Stimulated activated CD8-positive, alpha-beta memory T cell treated with anti-CD3 and anti-CD28 coated beads, Interleukin-15, amount 100 ng/mL, for 4 hours (primary cell): ENCODE measurements at places on chromosomes 5 and 9.

DNA sequence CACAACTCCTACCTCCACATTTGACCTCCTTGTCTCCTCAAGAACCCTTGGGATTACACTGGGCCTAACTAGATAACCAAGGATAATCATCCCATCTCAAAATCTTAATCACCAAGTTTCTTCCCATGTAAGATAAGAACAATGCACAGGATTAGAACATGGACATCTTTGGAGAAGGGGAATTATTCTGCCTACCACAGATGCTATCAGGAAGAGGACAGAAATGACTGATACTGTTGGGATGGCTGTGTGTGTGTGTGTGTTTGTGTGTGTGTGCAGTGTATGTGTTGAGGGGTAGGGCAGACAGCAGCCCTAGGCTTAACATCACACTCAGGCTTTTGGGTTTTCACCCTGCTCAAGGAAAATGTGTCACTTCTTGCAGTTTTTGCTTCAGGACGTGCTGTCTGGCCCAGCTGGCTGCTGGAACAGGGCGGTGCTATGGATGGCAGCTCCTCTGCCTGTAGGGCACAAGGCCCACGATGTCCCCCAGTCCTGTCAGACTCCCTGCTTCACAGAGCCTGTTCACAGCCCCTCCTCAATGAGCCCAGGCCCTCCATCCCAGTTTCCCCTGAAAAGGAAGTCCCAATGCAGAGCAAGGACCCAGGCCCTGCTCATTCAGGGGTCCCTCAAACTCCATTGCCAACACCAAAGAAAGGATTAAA is 7.7 kb downstream of the CA9 start:
- DNase-seq = no peak

DNA sequence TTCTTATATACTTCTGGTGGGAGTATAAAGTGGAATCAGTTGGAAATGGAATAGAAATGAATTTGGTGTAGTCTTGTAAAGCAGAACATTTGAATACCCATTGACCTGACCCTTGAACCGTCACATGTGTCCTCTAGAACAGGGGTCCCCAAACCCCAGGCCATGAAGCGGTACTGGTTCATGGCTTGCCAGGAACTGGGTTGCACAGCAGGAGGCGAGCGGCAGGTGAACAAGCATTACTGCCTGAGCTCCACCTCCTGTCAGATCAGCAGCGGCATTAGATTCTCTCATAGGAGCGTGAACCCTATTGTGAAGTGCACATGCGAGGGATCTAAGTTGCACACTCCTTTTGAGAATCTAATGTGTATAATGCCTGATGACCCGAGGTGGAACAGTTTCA is 80.0 kb downstream of the RANBP17 start:
- no peak for DNase-seq

GRCh38 chr9:96122751-96123150 is 179.2 kb downstream of the HSD17B3 start:
- no peak for DNase-seq

- DNase-seq = no peak
Measured at GRCh38 chr5:36666986-36667385, 60.6 kb downstream of the SLC1A3 start.

DNA sequence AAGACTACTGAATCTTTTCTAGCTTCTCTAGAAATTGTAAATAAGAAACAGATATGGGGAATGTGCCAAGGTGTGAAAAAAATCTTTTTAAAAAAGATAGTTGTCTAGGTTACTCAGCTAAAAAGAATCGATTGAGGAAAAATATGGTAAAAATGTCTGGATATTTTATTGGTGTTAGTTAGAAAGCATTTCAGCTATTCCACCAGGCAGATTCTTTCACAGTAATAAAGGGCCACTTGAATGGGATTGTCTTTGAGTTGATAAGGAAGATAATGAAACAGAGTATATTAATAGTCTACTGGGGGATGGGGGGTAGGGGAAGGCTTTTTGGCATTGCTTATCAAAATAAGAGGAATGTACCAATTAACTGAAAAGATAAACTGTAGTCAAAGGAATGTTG is 51.9 kb downstream of the SLIT3 start:
- no peak for DNase-seq

DNA sequence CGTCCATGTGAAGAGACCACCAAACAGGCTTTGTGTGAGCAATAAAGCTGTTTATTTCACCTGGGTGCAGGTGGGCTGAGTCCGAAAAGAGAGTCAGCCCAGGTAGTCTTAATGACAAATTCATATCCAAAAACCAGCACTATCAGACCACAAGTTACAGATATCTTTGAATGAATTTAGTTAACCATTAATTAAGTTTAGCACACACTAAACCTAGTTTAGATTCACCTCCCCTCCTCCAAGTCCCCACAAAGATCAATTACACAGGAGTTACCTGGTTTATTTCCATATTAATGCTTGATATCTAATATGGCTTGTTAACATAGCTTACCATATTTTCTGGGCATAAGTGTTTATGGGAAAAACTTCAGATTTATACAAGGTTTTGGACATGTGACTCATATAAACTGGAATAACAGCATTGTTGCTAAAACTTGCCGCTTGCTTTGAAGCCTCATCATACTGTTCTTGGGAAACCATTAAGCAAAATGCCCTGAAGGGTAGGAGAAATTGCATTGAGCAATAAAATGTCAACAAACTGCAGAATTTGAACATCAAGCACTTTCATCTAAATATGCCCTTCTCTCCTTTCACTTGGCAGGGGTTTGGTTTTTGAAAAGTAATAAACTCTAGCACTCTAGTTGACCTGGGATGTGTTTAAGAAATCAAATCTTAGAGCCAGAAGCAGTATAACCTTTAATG is 166.9 kb downstream of the SNCAIP start:
- DNase-seq = no peak

- no peak for DNase-seq
Measured at GRCh38 chr5:135112008-135112725, 78.1 kb upstream of the PITX1 start.

DNA sequence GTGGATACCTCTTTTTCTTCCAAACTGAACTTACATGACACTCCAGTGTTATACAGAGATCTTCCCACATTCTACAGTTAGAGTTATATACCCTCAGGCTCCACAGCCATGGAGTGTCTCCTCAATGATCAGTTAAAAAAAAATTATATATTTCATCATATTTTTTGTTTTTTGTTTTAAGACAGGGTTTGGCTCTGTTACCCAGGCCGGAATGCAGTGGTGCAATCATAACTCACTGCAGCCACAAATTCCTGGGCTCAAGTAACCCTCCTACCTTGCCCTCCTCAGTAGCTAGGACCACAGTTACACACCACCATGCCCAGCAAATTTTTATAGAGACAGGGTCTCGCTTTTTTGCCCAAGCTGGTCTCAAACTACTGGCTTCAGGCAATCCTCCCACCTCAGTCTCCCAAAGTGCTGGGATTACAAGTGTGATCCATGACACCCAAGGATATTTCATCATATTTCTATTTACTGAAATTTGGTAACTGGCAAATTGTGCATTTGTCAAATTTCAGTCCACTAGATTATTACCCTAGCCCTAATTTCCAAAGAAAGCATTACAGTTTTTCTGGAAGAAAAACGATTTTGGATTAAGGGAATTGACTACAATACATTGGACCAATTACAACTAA is 18.1 kb upstream of the SCAI start:
- no peak for DNase-seq

DNA sequence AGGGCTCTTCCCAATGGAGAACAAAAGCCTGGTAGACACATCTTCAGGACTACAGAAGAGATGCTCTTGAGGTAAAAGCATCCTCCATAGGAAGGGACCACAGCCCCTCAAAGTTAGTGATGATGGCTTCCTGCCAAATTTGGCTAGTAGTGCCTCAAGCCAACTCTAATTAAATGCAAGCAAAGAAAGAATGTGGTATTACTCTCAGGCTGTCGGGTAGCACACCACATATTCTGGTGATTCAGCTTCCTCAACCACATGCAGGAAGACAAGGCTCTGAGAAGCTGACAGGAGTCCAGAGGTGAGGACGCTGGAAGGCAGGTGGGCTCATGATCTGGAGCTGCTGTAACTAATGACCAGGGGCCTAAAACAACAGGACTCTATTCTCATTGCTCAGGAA is 37.2 kb upstream of the S1PR3 start:
- DNase-seq = no peak

DNA sequence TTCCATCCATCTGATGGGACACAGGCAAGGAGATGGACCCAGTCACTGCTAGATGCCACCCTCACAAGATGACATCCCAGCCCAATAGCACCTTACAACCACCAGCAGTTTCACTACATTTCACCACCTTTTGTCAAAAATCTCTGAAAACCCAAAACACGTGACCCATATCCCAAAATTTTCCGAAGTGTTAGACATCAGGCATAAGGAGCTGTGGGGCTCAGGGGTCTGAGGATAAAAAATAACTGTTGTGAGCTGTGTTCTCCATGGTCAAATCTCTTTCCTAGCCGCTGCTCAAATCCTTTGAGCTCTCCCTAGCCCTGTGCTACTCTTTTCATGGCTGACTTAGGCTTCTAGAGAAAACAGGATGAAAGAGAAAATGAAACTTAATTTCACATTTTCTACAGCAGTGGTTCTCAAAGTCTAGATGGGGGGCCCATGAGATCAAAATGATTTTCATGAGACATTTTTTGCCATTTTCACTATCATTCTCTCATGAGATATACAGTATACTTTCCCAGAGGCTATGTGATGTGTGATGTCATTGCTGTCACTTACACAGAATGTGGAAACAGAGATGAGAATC is 40.7 kb downstream of the TIMD4 start:
- DNase-seq = no peak

- no peak for DNase-seq
Measured at GRCh38 chr5:139391570-139392323, 2.0 kb upstream of the MZB1 start.

DNA sequence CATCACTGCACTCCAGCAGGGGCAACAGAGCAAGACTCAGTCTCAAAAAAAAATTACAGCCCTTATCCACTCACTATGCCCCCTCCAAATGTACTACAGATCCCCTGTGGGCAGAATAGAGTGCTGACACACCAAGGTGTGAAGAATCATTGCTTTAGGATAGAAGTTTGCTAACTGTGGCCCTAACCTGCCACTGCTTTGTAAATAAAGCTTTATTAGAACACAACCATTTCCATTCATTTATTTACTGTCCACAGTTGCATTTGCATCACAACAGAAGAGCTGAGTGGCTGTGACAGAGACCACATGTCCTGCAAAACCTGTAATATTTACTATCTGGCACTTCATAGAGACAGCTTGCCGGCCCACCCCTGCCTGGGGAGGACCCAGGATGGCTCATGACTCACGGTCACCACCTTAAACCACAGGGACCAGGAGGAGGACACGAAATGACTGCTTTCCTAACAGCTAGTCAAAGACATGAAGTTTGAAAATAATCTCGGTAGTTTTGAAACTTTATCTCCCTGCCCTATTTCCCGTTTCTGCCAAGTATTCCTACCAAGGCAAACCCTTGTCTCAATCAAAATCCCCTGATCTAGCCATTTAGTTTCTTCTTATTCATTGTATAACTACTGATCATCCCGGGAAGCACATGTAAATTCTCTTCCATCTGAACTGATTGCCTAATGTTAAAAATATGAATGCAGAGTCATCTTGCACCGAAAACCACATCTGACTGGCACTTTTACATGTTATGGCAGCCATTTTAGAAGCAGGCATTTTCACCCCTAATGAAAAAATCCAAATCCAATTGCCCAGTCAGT is 206.1 kb downstream of the SLIT3 start:
- no peak for DNase-seq

DNA sequence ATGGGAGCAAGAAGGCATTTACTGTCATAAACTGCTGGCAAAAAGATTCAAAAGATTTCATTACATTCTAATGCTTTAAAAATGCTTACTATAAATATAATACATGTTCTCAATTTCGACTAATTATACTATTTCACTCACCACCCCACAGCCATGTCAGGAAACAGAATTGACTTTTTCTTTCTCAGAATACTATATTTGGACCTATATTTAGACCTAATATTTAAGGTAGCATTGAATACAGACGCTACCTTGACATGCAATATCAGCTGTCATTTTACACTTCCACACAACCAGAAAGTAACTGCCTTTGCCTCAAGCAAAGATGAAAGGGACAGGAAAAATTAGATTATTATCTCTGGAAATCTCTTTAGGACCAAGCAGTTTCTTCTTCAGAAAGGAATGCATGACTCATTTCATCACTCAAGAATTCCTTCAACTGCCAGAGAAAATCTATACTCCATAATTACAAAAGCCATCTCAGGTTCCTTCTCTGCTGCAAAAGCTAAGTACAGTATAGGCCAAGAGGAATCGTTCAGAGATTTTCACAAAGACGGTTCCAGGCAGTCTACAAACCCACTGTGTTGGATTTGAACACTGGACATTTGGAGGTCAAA is 11.8 kb upstream of the UBE2QL1 start:
- DNase-seq = no peak

DNA sequence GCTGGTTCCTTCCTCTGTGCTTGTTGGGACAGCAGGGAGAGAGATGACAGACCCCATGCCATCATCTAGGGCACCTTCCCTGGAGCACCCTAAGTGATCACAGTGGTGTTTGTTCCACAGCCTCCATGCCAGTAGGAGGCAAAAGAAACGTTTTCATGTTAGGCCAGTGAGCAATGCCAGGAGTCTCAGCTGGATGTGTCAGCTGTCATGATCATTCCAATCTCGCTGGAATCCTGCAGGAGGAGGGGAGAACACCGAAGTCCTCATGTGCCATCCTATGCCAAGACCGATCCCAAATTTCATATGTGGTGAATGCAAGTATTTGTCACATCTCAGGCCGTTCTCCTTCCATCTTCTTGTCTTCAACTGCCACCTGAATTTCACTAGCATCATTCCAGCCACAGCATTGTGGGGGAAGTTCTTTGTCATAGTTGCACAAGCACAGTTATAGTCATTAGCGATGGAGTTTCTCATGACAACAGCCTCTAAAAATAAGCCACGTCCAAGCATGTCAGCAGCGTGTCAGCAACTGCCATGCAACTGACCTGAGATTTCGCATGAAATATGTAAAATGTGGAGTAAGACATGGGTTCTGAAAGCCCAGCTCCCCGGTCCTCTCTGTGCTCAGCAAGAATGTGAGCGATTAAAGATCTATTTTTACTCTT is 97.2 kb upstream of the DNAH5 start:
- no peak for DNase-seq

- peak; percentile 82 for DNase-seq
Measured at GRCh38 chr9:98034593-98035546, 21.7 kb upstream of the NANS start.

GRCh38 chr9:34332076-34332964 is 3.0 kb downstream of the NUDT2 start:
- DNase-seq = no peak

- DNase-seq = no peak
Measured at GRCh38 chr5:35776757-35777156, 79.9 kb upstream of the IL7R start.

GRCh38 chr9:10633785-10634184 is 21.0 kb upstream of the PTPRD start:
- DNase-seq = no peak

GRCh38 chr5:174511714-174512253 is 212.6 kb upstream of the MSX2 start:
- no peak for DNase-seq

DNA sequence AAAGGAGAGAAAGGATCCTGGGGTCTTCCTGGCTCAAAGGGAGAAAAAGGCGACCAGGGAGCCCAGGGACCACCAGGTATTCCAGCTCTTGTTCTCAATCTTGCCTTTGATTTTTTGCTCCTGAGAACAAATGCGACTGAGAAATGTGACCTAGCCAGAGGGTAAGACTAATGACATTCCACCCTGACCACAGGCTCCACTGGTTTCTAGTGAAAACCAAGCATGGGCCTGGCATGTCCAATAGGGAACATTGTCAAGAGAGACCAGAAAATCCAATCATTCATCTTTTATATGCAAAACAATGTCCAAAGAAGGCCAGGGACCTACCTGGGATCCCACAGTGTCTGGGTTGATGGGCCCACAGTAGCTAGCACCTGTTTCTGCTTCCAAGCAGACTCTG is 50.3 kb upstream of the TGFBR1 start:
- no peak for DNase-seq
